ENCODE measurements at places on chromosomes 4 and X.
A peak's percentile ranks its signal among the peaks of the same experiment; 100 is the strongest.

- DNase-seq: no peak
Observed at GRCh38 chr4:22237846-22238494, 277.9 kb downstream of the ADGRA3 start.

- no peak for DNase-seq
Observed at GRCh38 chr4:18847249-18847890, 825.8 kb upstream of the LCORL start.

DNA sequence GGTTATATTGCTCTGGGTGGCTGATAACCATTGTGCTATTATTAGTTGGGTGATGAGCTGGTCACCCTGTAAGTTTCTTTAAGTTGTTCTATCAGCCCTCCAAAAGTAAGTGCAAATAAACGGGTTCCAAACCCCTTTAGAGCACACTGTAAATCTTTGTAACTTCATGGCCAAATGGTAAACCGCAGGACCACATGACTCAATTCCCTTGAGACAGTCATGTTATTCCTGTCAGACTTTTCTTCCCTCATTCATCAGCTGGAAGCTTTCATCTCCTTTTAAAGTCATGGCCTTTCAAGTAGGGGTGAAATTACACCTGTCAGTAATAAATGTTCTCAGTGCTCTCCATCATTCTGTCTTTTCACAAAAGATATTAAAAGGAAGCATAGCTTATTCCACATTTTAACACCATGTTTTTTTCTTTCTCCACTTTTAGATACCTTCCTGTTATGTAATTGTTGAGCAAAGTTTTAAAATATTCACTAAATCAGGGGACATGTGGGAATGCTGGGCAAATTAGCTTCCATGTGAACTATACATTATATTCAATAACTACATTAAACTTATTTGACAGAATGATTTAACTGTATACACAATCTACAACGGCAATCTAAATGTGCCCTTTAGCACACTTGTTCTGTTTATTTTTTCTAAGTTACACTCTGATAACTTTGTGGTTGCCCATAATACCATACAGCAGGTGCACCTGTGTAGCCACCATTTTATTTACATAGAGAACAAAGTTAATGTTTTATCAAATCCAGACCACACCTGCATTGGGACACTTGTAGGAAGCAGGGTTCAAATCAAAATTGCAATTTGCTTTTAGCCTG, 275.5 kb downstream of the CFAP299 start:
- DNase-seq: peak; percentile 27

DNA sequence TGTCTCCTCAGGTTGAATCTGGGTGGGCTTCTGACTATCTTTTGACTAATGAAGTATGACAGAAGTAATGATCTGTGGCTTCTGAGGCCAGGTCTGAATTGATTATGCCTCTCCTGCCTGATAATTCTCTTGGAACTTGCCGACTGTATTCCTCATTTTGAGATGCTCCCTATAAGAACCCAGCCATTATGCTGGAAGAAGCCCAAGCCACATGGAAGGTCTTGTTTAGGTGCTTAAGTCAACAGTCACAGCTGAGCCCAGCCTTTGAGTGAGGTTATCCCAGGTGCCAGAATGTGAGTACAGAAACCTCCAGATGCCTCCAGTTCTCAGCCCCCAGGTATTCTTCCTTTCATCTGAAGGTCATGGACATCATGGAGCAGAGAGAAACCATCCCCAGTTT, 456.6 kb downstream of the IL15 start:
- DNase-seq: no peak

DNA sequence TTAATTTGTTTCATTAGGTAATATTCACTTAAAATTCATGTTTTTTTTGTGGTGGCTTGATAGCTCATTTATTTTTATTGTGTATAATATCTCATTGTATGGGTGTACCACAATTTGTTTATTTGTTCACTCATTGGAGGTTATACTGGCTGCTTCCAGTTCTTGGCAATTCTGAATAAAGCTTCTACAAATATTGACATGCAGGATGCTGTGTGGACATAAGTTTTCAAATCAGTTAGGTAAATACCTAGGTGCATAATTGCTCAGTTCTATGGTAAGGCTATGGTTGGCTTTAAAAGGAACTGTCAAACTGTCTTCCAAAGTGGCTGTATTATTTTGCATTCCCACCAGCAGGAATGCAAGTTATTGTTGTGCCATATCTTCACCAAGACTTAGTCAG, 504.5 kb upstream of the GALNTL6 start:
- no peak for DNase-seq

GRCh38 chrX:37896511-37896890, 49.1 kb upstream of the DYNLT3 start:
- DNase-seq: no peak

- DNase-seq: no peak
Observed at GRCh38 chrX:48936429-48937053, 17.7 kb upstream of the PIM2 start.

DNA sequence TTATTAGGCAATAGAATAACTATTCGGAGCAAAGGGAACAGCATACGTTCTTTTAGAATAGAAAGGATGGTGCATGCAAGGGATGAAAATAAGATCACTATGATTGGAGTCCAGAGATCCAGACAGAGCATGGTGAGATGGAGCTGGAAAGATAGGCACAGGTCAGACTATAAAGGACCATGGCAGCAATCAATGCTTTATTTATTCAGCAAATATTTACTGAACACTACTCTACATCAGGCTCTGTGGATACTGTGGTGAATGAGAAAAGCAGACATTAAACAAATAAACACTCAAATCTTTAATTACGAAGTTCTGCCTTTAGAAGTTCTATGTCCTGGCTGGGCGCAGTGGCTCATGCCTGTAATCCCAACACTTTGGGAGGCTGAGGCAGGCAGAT, 44.7 kb upstream of the ACSL4 start:
- DNase-seq: no peak

- DNase-seq: peak; percentile 56
Observed at GRCh38 chrX:130878350-130879341, 24.4 kb downstream of the ENOX2 start.

GRCh38 chr4:105943234-105943633, 48.0 kb downstream of the NPNT start:
- no peak for DNase-seq

GRCh38 chr4:79597266-79597665, 189.2 kb upstream of the GK2 start:
- DNase-seq: peak; percentile 84

DNA sequence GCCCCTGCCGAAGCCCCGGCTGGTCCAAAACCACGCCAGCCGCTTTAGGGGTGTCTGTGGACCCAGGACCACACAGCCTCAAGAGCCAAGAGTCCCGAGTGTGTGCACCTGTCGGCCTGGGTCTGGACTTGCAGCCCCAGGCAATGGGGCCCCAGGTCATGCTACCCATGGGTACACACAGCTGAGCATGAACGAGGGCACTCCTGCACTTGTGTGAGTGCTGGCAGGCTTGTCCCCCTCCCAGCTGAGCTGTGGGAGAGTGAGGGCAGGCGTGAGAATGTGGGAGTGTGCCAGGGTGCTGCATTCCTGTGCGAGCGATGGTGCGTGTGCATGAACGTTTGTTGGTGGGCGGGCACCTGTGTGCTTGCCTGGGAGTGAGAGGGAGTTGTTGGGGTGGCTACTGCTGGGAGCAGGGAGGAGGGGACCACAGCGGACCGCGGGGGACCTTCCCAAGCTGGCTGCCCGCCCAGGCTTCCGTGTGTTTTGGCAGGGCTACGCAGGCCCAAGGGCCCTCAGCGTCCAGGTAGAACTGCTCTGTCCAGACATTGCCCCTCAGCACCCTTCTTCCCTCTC, 30.8 kb downstream of the BLOC1S4 start:
- DNase-seq: no peak

DNA sequence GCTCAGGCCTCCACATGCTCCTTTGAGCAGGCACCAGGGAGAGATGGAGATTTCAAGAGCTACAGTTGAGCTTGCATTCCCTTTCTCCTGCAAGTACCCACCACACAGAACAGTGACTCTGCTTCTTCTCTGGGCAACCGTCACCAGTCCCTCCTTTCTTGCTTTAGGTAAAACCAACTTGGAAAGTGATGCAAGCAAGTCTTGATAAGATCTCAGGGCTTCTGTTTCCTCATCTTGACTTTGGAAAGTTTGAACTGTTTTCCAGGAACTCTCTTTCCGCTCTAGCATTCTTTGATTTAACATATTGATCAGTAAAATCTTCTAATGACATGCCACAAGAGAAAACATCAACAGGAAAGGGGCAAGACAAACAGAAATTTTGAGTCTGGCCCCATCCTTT, 73.7 kb downstream of the USP46 start:
- DNase-seq: no peak

- no peak for DNase-seq
Observed at GRCh38 chr4:152372444-152372843, 163.4 kb downstream of the FBXW7 start.
